ENCODE measurements at places on chromosomes 2 and 18.

- no peak for DNase-seq
These were observed 245.4 kb downstream of the NCKAP5 start for GRCh38 chr2:133322909-133323308.

GRCh38 chr2:108074150-108074549, 87.8 kb downstream of the SLC5A7 start:
- no peak for DNase-seq

DNA sequence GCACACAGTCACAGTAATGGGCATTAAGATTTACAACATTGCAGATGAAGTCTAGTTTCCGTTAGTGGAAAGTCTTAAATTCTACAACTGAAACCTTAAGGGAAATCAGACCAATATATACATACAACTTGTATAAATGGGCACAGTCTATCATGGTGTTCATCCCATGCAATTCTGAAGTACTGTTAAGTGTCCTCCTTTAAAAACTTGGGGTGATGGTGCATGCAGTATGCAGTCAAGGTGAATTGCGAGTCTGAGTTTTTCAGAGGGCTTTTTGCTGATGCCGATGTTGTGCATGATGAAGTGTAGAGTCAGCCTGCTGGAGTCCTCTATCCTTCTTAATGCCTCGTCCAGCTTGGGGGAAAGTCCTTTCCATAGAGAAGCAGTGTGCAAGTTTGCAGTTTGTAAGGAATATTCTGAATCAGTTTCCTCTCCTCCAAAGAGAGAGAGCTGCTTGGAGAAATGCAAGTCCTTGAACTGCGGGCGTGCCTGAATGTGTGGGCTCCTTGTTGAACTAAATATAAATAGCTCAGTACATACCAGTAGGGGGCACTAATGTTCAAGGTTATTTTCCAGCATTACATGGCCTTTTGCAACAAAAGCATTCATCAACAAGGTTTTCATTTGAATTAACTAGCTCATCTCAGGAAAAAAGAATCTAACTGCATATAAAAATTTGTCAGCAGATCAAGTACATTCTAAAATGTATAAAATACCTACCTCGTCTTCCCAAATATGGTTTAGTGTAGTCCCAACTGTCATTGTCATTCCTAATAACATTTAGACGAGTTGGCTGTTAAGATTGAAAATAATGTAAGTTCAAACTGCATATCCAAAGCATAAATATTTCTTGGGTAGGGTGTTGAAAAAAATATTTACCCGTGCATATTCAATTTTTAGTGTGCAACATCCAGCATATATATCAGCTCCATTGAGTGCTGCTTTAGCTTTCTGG, 21.3 kb downstream of the HNRNPLL start:
- DNase-seq = peak; percentile 84

DNA sequence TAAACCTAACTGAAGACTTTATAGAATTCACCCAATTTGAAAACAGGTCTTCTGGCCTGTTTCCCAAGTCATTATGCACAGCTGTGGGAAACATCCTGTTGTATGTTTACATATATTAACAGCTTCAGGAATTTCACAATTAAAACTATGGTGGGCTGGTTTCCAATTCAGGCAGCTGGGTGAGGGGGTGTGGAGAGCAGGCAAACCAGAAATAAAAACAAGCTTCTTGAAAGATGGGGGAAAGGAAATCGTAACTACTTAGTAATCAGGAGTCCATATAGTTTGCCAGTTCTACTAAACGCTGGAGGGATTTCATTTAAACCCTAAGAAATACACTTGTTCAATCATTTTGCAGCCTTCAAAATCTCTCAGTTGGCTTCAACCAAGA, 22.8 kb downstream of the ATP8B1 start:
- no peak for DNase-seq

DNA sequence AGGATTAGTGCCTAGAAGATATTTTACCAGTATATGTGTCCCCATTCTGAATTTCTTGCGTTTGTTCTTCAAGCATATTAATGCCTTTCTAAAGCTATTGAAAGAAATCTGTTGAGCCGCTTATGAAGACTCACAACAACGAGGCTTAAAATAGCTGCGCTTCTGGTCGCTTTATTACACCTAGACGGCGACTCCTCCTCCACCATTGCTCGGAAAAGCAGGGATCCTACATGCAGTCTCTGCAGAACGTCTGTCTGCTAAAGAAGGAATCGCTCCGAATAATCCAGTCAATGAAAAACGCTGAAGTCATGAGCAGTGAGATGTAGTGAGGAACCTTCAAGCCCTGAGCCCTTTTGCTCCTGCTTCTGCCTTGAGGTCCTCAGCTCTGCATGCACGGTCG, 94.8 kb upstream of the ZNF516 start:
- DNase-seq = no peak

DNA sequence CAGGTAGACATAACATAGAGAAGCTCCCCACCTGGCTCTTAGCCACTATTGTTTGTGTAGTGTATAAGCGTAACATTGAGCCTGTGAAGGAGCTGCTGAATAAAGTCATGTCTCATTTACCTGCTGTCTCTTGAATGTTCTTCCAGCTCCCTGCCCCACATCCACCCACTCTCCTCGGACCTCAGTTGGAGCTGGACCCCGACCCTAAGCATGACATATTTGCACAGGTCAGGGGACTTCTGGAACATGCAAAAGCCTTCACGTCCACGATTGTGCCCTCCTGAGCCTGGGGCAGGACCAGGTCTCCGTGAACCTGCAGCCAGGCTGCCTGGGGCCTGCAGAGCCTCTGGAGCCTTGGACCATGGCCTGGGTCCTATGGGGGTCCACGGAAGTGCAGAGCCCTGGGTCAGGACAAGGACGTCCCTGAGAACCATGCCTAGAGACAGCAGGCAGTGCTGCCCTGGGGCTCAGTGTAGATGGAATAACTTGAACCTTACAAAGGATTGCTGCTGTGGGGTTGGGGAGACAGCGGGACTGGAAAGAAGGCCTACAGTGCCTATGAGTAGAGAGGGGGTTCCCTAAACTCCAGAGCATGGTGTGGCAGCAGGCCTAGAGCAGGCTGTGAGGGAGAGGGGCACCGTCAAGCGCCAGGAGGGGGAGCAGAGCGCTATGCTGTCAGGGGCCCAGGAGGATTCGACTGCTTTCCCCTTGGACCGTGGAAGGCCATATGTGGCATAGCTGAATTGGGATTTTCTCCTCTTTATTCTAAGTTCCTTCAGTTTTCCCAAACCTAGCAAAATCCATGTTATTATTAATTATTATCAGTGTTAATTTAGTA, 99.9 kb upstream of the ZNF236 start:
- no peak for DNase-seq
